Ascending aorta (tissue), 2 donors: ENCODE measurements at places on chromosomes 12 and 14. TPM values are rescaled to one million over a fixed set of nuclear protein-coding genes. Genes with fewer than 3 reads are reported as not detected.

MYO1A gene
- total RNA-seq: not detected

NIN gene
- 25.2 TPM for total RNA-seq

SLCO1C1 gene
- not detected for total RNA-seq

CELA1 gene
- total RNA-seq: not detected

SDR9C7 gene
- not detected for total RNA-seq

HOXC13 gene
- total RNA-seq: not detected

GRIP1 gene
- not detected for total RNA-seq

GALNT16 gene
- 38.0 TPM for total RNA-seq

- no peak for DNase-seq
These were observed 33.2 kb downstream of the MARK3 start for GRCh38 chr14:103418481-103418818.

DNA sequence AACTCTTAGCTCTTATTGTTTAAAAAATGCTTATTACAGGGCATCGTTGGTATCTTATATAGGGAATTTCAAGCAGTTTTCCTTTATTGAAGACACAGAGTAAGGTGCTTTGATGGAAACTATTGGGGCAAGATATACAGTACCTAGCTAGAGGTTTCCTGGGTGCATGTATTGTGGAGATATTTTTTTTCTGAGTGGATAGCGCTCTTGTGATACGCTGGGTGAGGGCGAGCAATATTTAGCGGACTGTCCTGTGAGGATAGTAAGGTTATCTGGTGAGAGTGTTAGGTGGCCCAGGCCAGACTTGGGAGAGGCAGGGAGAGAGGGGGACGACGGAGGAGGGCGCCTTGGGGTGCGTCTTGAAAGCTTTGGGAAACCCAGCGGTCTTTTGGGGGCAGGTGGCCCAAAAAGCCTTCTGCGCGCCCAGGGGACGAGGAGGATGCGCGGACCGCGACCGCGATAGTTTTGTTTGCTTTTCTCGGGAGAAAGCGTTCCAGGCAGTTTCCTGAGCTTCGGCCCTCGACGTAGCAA, 596 bp upstream of the BICD1 start:
- no peak for DNase-seq

DNA sequence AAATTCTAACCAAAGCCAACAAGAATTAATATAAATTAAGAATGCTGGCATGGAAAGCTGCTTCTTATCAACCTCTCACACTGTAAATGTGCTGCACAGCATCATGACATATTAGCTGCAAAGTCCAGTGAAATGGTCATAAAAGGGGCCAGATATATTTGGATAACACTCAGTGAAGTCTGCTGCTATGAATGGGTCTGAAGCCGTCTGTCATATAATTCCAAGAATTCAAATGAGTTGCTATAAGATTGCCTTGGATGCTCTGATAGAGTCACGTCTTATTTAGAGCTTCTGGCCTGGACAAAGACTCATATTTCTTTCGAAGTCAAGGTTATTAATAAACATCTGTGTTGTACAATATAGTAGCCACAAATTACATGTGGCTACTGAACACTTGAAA, 54.3 kb upstream of the OVCH1 start:
- no peak for DNase-seq

DNA sequence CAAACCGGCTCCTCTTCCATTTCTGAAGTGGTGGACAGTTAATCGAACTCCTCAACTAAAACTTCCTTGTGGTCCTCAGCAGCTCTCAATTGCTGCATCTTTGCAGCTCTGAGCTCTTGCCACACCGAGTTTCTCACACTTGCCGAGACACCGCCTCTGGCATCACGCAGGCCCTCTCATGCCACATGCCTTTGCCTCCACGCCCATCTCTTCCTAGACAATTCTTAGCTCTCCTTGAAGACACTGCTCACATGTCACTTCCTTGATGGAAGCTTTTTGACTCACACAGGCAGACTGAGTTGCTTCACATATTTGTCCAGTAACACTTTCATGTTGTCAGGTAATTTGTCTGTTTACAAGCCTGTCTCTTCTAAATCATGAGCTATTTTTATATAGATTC, 29.2 kb downstream of the KCNA1 start:
- no peak for DNase-seq

GRCh38 chr12:1470051-1470450, 124.3 kb downstream of the FBXL14 start:
- DNase-seq: no peak

DNA sequence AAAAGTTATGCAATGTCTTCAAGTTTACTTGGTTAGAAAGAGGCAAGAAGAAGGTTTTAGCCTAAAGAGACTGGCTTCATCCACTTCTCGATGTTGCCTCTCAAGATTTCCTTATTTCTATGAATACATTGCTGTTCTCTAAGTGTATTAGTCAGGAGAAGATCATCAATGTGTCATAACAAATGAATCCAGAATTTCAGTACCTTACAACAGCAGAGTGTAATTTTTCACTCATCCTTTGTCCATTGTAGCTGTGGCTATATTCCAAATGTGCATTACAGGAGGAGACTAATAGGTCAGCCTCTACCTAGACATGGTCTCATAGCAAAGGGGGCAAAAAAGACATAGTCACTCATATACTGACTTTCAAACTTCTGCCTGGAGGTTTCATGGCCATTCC, 579.1 kb downstream of the PRKD1 start:
- no peak for DNase-seq

DNA sequence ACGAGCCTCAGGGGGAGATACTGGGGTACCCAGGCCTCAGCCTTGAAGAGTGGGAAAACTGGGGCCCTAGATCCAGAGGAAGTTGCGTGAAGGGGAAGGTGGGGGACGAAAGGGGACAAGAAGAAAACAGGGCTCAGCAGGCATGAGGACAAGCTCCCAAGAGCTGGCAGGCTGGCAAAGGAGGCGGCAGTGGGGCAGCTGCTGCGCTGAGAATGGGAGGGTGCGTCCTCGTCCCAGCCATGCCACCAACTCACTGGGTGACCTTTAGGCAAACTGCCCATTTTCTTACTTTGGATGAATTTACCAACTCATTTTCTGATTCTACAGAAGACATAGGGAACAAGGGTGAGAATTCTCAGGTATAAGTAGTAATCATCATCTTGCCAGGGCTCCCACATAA, 133.6 kb downstream of the TTC7B start:
- no peak for DNase-seq

DNA sequence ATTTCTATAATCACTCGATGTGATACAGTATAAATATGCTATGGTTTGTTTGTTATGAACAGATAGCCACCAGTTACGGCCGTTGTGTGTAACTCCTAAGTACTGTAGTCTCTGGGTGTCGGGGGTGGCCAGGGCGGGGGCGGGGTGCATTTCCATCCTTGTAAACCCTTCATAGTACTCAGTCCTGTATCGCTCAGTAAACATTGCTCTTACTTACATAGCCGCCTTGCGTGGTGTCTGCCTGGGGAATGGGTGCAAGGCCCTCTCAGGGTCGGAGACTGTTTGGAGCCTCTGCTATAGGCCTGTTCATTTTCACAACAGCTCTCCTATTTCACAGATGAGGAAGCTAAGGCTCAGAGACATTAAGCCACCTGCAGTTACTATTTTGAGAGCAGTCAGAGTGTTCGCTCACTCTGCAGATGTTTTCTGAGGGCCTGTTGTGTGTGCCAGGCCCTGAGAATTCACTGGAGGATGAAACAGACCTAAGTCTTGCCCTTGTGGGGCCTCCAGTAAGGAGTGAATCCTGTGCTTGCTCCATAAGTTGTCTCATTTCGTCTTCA, 42.5 kb downstream of the JDP2 start:
- DNase-seq: no peak

DNA sequence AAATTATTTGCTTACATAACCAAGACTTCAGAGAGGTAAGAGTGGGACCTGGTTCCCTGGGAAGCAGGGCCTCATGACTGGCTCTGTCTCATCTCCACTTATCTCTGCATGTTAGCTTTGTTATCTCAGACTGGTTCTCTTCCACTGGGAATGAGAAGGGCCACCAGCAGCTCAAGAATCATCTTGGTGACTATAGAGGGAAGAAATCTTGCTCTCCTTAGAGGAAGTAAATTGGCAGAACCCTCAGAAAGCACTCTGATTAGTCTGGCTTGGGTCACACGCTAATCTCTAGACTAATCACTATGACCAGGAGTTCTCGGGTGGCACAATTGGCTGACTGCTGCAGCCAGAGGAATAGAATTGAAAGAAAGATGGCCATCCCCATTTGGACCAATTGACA, 110.8 kb upstream of the KRAS start:
- DNase-seq: no peak

DNA sequence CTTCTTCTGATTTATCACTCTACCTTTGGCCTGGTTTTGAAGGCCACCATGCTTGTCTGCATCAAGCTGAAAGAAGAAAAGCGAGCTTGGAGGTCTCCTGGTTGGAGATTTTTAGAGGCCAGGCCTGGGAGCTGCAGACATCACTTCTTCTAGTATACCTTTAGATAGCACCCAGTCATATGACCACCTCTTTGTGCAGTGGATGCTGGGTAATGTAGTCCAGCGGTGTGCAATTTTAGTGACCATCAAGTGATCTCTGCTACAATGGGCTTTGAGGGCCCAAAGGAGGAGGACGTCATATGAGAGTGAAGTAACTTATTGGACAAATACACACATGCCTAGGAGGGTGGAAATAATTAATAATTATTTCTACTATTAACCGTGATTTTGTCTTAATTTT, 15.2 kb upstream of the WNT5B start:
- no peak for DNase-seq

GRCh38 chr12:53868511-53868986, 70.1 kb upstream of the HOXC13 start:
- no peak for DNase-seq

- no peak for DNase-seq
These were observed 85.4 kb downstream of the NCOR2 start for GRCh38 chr12:124481772-124482566.

GRCh38 chr12:57887631-57888408, 41.3 kb upstream of the CTDSP2 start:
- peak; percentile 93 for DNase-seq

GRCh38 chr12:26152507-26153102, 27.8 kb upstream of the BHLHE41 start:
- no peak for DNase-seq
